Activated naive CD4-positive, alpha-beta T cell treated with anti-CD3 and anti-CD28 coated beads for 36 hours (primary cell): ENCODE measurements at places on chromosomes 1 and 21. TPM values are rescaled to one million over a fixed set of nuclear protein-coding genes. Genes with fewer than 3 reads are reported as not detected.

GRCh38 chr1:89732643-89733222 lies 88.1 kb upstream of the LRRC8D start:
- no peak overlapping the region for H3K4me3 ChIP-seq
- no peak overlapping the region for H3K27ac ChIP-seq
- H3K4me1 ChIP-seq: peaks cover 39% of the 10 kb centered on the region
- no peak for DNase-seq
- peaks cover 3% of the 10 kb centered on the region for H3K36me3 ChIP-seq

DNA sequence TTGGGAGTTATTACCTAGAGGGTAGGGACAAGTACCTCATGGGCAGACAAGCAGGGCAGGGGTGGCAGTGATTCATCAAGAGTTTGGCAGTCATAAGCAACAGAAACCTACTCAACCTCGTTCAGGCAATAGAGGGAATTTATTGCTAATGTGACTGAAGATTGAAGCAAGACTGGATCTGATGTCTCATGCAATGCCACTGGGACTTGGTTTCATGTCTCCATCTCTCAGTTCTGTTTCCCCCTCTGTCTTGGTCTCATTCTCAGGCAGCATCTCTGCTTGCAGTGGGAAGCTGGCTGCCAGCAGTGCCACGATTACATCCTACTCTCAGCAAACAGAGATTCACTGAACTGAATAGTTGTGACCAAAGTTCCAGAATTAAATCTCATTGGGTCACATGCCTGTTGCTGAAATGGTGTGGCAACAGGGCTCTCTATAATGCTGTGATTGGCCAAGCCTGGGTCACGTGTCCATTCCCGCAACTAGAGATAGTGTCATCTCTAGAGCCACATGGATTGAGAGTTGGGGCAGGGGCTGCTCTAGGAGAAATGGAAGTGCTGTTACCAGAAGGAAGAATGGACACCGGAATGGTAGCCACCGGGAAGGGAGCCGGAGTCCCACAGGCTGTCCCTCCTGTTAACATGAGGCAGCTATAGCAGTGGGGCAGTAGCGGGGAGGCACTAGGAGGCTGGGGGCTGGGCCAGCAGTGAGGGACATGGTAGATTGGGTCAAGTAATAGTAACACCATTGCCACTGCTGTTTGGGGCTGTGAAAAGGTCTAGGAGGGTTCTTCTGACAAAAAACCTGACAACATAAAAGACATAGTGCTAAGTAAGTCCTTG lies 3.9 kb upstream of the CDC42 start:
- H3K4me1 ChIP-seq: peaks cover 53% of the 10 kb centered on the region
- DNase-seq: peak; percentile 68
- peaks cover 1% of the 10 kb centered on the region for H3K36me3 ChIP-seq
- H3K27ac ChIP-seq: peak overlapping the region; percentile 62

GRCh38 chr1:112807999-112808398 lies 92.9 kb upstream of the PPM1J start:
- H3K4me1 ChIP-seq: no peaks in the 10 kb centered on the region
- H3K36me3 ChIP-seq: no peaks in the 10 kb centered on the region
- H3K4me3 ChIP-seq: no peak overlapping the region
- no peak overlapping the region for H3K27ac ChIP-seq

- no peaks in the 10 kb centered on the region for H3K36me3 ChIP-seq
- H3K27ac ChIP-seq: no peak overlapping the region
- H3K27me3 ChIP-seq: no peaks in the 10 kb centered on the region
- no peaks in the 10 kb centered on the region for H3K4me1 ChIP-seq
- DNase-seq: no peak
- H3K4me3 ChIP-seq: no peak overlapping the region
Observed at GRCh38 chr21:42079939-42080787, 9.0 kb downstream of the UMODL1 start.

DNA sequence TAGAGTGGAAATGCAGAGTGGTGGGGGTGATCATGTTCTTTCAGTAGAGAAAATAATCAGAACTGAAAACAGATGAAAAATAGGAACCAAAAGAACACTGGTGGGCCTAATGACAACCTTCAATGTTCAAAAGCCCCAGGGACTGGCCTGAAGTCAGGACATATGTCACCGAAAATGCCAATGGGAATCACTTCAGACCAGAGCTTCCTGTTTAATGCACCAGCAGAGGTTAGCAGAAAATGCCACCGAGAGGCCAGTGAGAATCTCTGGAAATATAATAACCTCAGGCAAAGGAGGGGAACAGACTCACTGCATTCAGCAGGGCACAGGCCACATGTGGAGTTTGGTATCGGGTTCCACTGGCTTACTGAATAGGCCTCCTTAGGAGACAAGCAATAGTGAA lies 15.9 kb upstream of the CD58 start:
- no peaks in the 10 kb centered on the region for H3K27me3 ChIP-seq
- H3K4me3 ChIP-seq: no peak overlapping the region
- no peak overlapping the region for H3K27ac ChIP-seq
- no peaks in the 10 kb centered on the region for H3K36me3 ChIP-seq

GRCh38 chr1:213399695-213400094 lies 348.7 kb downstream of the RPS6KC1 start:
- no peaks in the 10 kb centered on the region for H3K4me1 ChIP-seq
- no peaks in the 10 kb centered on the region for H3K36me3 ChIP-seq
- no peak for DNase-seq

GRCh38 chr1:85225624-85226380 lies 25.0 kb upstream of the SYDE2 start:
- peaks cover 2% of the 10 kb centered on the region for H3K27me3 ChIP-seq
- no peak overlapping the region for H3K4me3 ChIP-seq
- H3K4me1 ChIP-seq: no peaks in the 10 kb centered on the region
- no peaks in the 10 kb centered on the region for H3K36me3 ChIP-seq
- DNase-seq: no peak

DNA sequence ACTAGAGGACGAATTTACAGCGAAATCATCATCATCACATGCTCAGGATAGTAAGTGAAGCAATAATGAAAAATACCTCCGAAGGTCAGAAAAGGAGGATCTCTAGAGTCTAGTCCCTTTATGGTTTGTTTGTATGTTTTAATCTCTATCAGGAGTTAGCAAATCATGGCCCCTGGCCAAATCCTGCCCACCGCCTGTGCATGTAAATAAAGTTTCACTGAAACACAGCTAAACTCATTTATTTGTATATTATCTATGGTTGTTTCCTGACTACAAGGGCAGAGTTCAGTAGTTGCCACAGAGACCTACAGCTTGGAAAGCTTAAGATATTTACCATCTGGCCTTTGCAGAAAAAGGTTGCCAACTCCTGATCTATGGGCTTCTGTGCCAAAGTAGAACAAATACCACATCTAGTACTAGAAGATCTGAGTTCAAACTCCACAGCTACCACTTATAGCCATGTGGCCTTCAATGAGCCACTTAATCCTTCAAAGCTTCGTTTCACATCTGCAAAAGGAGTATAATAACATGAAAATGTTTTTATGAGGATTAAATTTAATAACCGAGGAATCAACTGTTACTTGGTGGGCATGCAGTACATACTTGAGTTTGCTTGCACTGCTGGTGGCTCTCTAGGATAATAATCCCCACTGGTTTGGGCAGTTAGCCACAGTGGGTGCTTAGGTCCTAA lies 94.0 kb upstream of the KIF26B start:
- H3K27me3 ChIP-seq: no peaks in the 10 kb centered on the region
- H3K4me1 ChIP-seq: no peaks in the 10 kb centered on the region
- no peak overlapping the region for H3K4me3 ChIP-seq
- H3K27ac ChIP-seq: no peak overlapping the region

- no peak overlapping the region for H3K4me3 ChIP-seq
- H3K27me3 ChIP-seq: no peaks in the 10 kb centered on the region
- H3K36me3 ChIP-seq: no peaks in the 10 kb centered on the region
- DNase-seq: peak; percentile 8
- no peak overlapping the region for H3K27ac ChIP-seq
- no peaks in the 10 kb centered on the region for H3K4me1 ChIP-seq
Observed at GRCh38 chr1:57966751-57967406, 543.0 kb upstream of the DAB1 start.

GRCh38 chr1:62926681-62927252 lies 142.8 kb downstream of the ATG4C start:
- H3K36me3 ChIP-seq: no peaks in the 10 kb centered on the region
- no peak for DNase-seq
- no peak overlapping the region for H3K27ac ChIP-seq
- H3K27me3 ChIP-seq: peaks cover 14% of the 10 kb centered on the region
- no peak overlapping the region for H3K4me3 ChIP-seq
- no peaks in the 10 kb centered on the region for H3K4me1 ChIP-seq

DNA sequence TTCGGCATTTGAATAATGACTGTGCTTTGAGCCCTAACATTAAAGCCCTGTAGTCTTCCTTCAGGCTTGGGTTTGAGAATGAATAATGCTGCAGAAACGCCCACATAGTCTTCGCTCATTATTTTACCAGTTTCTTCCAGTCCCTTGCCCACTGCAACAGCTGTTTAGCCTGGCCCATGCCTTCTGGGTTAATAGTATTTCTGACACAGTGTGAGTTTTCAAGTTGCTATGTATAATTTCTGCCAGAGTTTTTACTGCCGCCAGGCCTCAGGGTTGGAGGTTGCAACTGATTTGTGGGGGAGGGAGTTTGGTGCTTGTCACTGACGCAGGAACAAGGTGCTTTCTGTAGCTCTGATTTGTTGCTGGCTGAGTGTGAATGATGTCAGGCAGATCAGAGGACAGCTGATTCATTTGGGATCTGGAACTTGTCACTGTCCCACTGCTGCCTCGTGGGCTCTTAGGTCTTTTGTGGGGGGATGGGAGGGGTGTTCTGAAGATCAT lies 109.8 kb downstream of the MAST2 start:
- H3K36me3 ChIP-seq: no peaks in the 10 kb centered on the region
- peak; percentile 35 for DNase-seq
- peaks cover 6% of the 10 kb centered on the region for H3K4me1 ChIP-seq
- H3K27me3 ChIP-seq: no peaks in the 10 kb centered on the region

GRCh38 chr1:109383087-109383779 lies 14.5 kb downstream of the SORT1 start:
- no peak for DNase-seq
- no peaks in the 10 kb centered on the region for H3K36me3 ChIP-seq
- no peak overlapping the region for H3K27ac ChIP-seq
- H3K27me3 ChIP-seq: peaks cover 2% of the 10 kb centered on the region
- H3K4me1 ChIP-seq: no peaks in the 10 kb centered on the region

GRCh38 chr1:219507437-219507836 lies 105.5 kb downstream of the ZC3H11B start:
- H3K27me3 ChIP-seq: peaks cover 8% of the 10 kb centered on the region
- no peak overlapping the region for H3K4me3 ChIP-seq
- no peaks in the 10 kb centered on the region for H3K36me3 ChIP-seq
- no peak overlapping the region for H3K27ac ChIP-seq
- H3K4me1 ChIP-seq: no peaks in the 10 kb centered on the region

GRCh38 chr1:171666114-171666769 lies 13.8 kb upstream of the MYOC start:
- H3K27ac ChIP-seq: no peak overlapping the region
- H3K36me3 ChIP-seq: no peaks in the 10 kb centered on the region
- H3K4me1 ChIP-seq: no peaks in the 10 kb centered on the region
- no peaks in the 10 kb centered on the region for H3K27me3 ChIP-seq
- no peak overlapping the region for H3K4me3 ChIP-seq
- DNase-seq: no peak

- no peaks in the 10 kb centered on the region for H3K36me3 ChIP-seq
- peaks cover 55% of the 10 kb centered on the region for H3K27me3 ChIP-seq
- no peak for DNase-seq
- H3K27ac ChIP-seq: no peak overlapping the region
- H3K4me1 ChIP-seq: peaks cover 5% of the 10 kb centered on the region
- no peak overlapping the region for H3K4me3 ChIP-seq
Observed at GRCh38 chr1:37040773-37041172, 6.5 kb upstream of the GRIK3 start.

- H3K27ac ChIP-seq: no peak overlapping the region
- no peak for DNase-seq
- no peaks in the 10 kb centered on the region for H3K36me3 ChIP-seq
Observed at GRCh38 chr1:204123376-204123775, 28.5 kb downstream of the ETNK2 start.

- H3K4me1 ChIP-seq: peaks cover 35% of the 10 kb centered on the region
- peak; percentile 13 for DNase-seq
- peak overlapping the region; percentile 42 for H3K27ac ChIP-seq
- peaks cover 17% of the 10 kb centered on the region for H3K27me3 ChIP-seq
- H3K4me3 ChIP-seq: peak overlapping the region; percentile 79
Observed at GRCh38 chr1:84997667-84998600, 1.0 kb upstream of the MCOLN2 start.

DNA sequence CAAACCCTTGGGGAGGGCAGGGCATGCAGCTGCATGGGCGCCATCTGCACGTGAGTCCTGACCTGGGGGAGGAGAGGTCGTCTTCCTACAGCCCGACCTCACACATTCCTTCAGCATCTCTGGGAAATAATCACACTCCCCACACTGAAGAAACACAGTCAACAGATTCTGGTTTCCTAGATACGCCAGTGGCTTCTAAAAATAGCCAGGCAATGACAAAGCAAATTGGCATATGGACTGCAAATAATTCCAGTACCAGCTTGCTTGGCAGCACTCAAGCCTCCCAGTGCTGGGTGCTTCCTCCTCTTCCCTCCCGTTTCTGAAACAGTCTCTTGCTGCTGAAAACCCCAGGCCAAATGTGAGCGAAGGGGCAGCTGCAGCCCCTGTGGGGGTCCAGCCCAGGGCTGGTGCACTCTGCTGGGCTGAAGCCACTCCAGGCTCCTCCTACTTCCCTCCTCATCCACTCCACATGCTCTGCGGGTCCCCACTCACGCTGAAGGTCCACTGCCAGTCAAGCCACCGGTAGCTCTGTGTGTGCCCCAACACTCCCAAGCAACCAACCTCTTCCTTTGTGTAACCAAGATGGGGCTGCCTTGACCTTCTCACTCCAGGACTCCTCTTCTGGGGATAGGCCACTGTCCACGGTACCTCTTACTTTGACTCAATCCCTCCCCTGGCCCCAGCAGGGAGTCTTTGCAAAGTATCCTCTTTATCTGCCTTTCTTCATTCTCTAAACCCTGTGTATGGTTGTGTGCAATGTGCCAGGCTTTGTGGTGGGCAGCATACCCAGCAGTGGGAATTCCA lies 69.0 kb downstream of the KCND3 start:
- no peaks in the 10 kb centered on the region for H3K4me1 ChIP-seq
- peaks cover 26% of the 10 kb centered on the region for H3K27me3 ChIP-seq
- no peak for DNase-seq
- H3K4me3 ChIP-seq: no peak overlapping the region
- no peak overlapping the region for H3K27ac ChIP-seq

GRCh38 chr21:35525443-35525842 lies 476.3 kb upstream of the RUNX1 start:
- H3K4me1 ChIP-seq: peaks cover 46% of the 10 kb centered on the region
- peak overlapping the region; percentile 4 for H3K27ac ChIP-seq
- no peaks in the 10 kb centered on the region for H3K27me3 ChIP-seq
- peak; percentile 53 for DNase-seq
- H3K36me3 ChIP-seq: no peaks in the 10 kb centered on the region

The FNBP1L gene
- total RNA-seq: 0.21 TPM

The ASCL5 gene
- not detected for total RNA-seq

The COL16A1 gene
- total RNA-seq: 0.47 TPM

The OPRD1 gene
- not detected for total RNA-seq

The KLF17 gene
- not detected for total RNA-seq

The SLC5A9 gene
- total RNA-seq: not detected

The TRNP1 gene
- total RNA-seq: 0.43 TPM

The CLSTN1 gene
- 24.9 TPM for total RNA-seq
